CD4-positive, alpha-beta T cell treated with Interleukin-10 for 1 hour (primary cell): ENCODE measurements at places on chromosomes 3 and 15.

GRCh38 chr15:35545316-35545823, 595 bp downstream of the DPH6 start:
- peak; percentile 28 for DNase-seq

GRCh38 chr3:15263120-15263519, 57.1 kb downstream of the CAPN7 start:
- DNase-seq, result no peak

DNA sequence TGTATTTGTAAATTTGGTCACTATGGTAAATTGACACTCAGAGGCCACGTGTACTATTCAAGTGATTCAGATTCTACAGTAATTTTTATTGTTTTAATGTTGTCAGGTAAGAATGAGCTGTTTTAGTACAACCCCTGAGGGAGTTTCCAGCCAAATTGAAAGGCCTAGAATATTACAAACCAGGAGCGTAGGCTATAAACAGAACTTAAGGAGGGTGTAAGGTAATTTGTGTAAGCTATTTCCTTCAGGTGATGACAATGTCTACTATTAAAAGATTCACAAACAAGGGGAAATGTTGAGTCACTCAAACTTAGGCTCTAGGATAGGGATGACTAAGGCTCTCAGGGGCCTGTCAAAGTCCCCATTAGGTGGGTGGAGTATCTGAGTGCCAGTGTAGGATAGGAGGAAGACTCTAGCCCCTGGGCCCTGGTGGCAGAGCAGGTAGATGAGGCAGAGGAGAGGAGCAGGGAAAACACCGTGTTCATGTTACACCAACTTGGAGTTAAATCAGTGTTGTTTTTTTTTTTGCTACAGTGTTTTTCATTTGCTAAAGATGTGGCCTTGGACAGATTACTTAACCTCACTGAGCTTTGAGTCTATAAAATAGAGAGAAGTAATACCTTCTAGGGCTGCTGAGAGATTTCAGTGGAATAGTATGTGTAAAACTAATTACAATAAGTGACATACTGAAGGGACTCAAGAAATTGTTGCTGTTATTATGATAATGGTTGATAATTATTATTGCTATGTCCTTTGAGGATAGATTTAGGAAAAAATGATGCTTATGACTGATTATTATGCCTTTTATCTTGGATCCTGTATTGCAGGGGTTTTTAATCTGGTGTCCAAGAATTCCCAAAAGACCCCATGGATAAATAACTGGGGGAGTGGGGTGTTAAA, 10.3 kb downstream of the TM4SF1 start:
- no peak for DNase-seq

- DNase-seq, result no peak
Observed at GRCh38 chr3:150303768-150304167, 104.3 kb upstream of the TSC22D2 start.
